CD4-positive, alpha-beta T cell (primary cell): ENCODE measurements at places on chromosomes 2 and 18.

DNA sequence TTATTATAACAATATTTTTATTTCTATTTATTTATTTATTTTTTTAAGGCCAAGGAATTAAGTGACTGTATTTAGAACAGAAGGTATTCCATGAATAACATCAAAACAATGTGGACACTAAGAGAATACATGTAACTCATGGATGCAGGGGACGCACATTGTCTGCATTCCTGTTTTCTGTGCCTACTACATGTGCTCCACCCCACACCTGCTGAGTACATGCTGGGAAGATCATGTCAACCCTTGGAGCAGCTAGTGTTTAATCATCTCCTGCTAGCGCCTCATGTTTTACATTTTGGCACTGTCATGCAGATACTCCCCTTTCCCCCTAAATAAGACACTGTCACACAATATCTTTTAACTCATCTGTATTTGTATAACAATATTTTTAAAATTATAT, 29.3 kb downstream of the DPYSL5 start:
- no peak for DNase-seq

GRCh38 chr18:53819174-53819573, 405.3 kb downstream of the MBD2 start:
- no peak for DNase-seq

DNA sequence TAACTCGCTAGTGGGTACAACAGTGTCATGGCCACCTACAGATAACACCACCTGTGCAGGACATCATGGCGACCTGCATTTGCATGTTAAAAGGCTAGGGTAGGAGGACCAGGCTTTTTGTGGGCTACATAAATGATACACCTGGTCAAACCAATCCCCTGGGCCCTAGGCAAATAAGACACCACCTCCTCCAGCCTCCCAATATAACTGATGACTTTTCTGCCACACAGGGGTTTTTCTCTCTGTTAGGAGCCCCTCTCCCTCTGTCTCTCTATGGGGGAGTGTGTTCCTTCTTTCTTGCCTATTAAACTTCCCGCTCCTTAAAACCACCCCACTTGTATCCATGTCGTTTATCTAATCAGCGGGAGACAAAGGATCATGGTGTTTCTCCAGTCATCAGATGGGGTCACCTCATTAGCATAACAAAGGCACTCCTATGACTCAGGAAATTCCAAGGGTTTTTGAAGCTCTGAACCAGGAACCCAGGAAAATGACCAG, 10.8 kb upstream of the BUB1 start:
- no peak for DNase-seq

DNA sequence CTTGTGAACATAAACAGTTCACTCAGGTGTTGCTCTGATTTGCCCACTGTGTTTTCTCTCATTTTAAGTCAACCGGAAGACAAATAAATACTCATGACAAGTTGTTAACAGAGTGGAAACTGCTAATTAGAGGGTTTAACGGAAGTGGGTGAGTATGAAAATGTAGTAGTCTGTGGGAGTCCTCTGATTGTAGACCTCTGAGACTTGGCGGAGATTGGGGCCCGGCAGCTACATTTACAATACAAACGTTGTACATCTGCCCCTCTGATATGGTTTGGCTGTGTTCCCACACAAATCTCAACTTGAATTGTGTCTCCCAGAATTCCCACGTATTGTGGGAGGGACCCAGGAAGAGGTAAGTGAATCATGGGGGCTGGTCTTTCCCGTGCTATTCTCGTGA, 107.3 kb upstream of the FAM98A start:
- no peak for DNase-seq

DNA sequence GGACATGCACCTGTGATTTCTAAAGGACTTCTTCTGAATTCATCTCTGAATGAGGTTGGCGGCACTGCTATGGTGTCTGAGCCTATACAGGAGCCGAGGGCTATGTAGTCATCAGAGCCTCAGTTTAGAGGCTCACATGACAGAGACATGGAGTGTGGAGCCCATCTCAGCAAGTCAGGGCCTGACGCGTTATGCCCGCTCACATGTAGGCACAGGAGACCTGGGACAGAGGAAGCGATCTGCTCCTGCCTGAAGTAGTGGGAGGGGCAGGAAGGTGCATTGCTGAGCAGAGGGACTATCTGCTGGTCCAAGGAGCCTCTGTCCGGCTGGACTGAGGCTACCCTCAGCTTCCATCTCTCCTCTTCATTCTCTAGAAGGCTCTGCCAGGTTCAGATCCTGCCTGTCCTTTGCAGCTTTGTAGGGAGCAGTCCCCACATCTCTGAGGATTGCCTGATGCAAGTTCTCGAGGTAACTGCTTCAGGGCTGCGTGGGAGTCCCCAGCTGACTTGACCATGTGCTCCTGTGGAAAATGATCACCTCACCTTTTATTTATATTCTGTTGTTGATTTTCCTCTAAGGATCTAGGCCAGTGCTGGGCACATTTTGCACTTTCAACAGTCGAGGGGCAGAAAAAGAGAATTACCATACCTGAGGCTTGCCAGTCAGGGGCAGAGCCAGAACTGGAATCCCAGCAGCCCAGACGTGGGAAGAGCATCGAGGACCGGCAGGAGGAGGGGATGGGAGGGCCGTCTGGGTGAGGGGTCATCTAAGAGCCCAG, 16.6 kb downstream of the KLHL29 start:
- no peak for DNase-seq

DNA sequence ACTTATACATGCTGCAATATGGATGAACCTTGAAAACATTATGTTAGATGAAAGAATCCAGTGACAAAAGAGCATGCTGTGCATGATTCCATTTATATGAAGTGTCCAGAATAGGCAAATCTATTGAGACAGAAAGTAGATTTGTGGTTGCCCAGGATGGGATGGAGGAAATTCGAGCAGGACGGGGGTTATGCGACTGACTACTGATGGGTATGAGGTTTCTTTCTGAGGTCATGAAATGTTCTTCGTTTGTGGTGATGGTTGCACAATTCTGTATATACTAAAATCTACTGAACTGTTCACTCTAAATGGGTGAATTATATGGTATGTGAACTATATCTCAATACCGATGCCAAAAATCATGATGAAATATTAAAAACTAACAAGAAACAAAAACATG, 18.9 kb upstream of the MTERF4 start:
- DNase-seq: no peak

GRCh38 chr2:46708492-46708891, 207.1 kb downstream of the MCFD2 start:
- DNase-seq: no peak

DNA sequence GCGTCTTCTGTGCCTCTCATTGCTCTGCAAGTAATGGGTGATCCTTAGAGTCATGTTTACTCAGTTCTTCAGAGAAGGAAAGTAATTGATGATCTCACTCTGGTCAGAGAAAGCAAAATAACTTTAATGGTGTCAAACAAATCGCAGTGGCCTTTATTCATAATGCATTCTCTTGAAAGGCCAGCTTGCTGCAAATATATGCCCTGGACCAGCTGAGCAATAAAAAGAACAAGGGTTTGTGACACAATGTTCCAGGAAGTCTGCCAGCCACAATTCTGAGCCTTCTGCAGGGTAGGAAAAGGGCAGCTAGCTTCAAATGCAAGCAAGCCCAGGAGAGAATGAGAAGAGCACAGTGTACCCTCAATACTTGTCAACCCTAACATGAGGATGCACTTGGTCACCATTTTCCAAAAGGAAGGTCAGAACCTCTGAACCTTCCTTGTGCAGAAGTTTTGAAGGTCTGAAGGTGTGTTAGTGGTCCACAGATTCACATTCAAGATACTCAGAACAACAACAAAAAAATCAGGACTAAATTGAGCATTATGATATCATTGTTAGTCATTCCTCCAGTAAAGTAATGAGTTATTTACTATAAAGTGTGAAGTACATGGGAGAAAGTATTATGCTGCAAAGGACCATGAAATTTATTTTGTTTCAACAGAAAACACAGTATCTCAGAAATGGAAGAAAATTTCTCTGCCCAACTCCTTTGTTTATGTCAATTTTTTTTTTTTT, 355.6 kb downstream of the PAX3 start:
- no peak for DNase-seq

DNA sequence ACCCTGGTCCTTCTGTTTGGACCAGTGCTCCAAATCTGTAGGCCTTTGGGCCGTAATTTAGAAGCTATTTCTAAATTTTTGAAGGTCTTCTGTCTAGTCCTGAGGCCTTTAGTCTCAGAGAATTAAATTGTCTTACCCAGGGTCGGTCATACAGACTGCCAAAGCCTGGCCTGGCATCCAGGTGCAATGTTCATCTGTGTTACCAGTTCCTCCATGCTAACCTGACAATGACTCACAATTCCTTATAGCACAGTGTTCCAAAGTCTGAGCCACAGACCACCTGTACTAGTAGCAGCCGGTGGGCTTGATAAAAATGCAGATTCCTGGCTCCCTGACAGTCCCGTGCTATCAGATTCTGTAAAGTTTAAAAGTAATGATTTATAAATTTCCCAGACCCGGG, 77.7 kb upstream of the MAP4K3 start:
- no peak for DNase-seq

DNA sequence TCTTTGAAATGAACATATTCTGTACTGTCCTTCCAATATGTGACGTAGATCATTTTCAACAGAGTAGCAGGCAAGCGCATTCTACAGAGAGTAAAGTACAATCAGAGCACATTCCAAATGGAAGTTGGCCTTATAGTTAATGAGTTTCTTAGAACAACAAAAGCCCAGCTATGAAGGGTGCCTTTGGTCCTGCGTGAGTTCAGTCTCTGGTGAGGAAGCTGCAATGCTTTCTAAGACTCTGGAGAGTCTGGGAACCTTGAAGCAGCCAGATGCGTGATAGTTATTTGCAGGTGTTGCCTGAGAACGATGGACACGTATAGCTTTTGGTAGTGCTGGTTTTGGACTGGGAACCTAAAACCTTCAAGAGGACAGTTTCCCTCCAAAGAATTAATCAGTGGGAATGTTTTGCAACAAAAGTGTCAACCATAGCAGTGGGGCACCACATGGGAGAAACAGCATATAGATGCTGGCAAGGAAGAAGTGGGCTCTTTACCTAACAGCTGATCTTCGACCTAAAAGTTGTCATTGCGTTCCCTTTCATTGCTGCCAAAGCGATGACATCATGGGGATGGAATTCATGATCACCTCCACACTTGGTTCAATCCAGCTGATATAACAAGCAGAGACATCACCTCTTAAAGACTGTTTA, 9.3 kb upstream of the SNORC start:
- DNase-seq: no peak

DNA sequence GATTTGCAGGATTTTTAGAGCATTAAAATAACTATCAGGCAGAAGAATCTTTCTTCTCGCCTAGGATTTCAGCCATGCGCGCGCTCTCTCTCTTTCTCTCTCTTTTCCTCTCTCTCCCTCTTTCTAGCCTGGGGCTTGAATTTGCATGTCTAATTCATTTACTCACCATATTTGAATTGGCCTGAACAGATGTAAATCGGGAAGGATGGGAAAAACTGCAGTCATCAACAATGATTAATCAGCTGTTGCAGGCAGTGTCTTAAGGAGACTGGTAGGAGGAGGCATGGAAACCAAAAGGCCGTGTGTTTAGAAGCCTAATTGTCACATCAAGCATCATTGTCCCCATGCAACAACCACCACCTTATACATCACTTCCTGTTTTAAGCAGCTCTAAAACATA, 137.0 kb downstream of the MEIS1 start:
- DNase-seq: no peak

DNA sequence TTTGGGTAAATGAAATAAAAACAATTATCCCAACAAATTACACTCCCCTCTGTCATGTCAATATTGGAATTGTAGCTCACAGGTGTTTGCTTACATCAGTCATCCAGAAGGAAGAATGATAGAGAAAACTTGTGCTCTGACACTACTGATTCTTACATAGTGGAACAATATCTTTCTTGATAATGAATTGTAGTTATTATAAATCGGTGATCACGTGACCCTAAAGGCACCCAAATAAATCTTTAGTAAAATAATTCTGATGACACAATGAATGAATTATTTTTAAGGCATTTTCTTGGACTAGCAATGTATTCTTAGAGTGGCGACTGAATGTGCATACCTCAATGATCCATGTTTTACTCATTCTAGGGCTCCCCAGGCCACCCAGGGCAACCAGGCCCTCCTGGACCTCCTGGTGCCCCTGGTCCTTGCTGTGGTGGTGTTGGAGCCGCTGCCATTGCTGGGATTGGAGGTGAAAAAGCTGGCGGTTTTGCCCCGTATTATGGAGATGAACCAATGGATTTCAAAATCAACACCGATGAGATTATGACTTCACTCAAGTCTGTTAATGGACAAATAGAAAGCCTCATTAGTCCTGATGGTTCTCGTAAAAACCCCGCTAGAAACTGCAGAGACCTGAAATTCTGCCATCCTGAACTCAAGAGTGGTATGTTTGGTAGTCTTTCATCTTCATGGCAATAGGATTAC, 34.5 kb downstream of the COL3A1 start:
- no peak for DNase-seq

GRCh38 chr18:58344861-58345463, 283.9 kb downstream of the ALPK2 start:
- DNase-seq: no peak

- DNase-seq: no peak
Observed at GRCh38 chr2:147998203-147998602, 22.3 kb downstream of the ORC4 start.

GRCh38 chr18:21359746-21360145, 117.7 kb downstream of the GREB1L start:
- no peak for DNase-seq

GRCh38 chr2:96903318-96903717, 33.4 kb upstream of the SEMA4C start:
- DNase-seq: no peak

DNA sequence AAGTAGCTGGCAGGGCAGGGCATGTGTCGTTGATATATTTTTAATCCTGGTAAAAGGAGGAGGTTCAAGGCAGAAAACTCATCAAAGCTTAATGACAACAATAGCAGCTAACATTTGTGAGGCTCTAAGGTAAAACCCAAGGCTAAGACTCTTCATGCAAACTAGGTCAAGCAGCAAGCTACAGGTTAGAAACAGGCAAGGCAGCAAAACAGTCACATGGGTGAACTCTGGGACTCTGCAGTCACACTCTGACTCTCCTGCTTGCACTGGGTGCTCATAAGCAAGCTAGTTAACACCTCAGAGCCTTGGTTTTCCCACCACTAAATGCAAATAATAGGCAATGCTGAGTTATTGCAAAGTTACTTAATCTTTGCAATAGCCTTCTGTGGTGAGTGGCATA, 7.9 kb downstream of the IL1RN start:
- no peak for DNase-seq

DNA sequence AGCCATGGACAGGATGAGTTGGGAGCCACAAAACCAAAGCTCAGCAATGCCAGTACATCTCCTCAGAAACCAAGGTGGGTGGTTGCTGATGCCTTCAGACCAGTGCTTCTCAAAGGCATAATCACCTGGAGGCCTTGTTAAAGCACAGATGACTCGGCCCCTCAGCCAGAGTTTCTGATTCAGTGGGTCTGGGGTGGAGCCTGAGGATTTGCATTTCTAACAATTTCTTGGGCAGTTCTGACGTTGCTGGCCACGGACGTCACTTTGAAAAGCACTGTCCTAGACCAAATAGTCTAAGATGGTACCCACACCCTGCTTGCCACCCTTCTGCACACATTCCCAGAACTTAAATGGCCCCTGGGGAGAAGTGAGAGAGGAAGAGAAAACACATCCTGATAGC, 24.1 kb upstream of the CDH2 start:
- no peak for DNase-seq

GRCh38 chr18:22682720-22683119, 250.4 kb upstream of the RBBP8 start:
- DNase-seq: no peak

GRCh38 chr2:22209545-22209944, 1085.8 kb downstream of the TDRD15 start:
- DNase-seq: no peak

GRCh38 chr2:2107627-2108026, 223.4 kb downstream of the MYT1L start:
- no peak for DNase-seq
